Hematopoietic multipotent progenitor cell (in vitro differentiated cells): ENCODE measurements at places on chromosomes 3 and 15.

DNA sequence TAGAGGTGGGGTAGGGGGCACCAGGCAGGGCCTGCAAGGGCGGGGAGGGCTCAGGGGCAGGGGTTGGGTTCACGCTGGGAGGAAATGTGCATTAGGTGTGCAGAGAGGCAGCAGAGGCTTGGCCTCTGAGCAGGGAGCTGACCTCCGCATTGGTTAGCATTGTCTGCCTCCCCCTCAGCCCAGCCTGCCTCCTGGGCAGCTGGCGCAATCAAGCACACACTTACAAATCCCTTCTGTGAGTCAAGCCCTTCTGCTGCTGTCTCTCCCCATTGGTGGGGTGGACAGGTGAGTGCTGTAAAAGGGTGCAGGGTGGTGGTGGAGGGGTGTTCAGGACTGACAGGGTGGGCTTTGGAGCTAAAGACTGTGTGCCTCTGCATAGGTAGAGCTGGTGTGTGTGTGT is 9.3 kb downstream of the LOXL1 start:
- no peak for DNase-seq

GRCh38 chr3:64329037-64329436 is 103.8 kb upstream of the PRICKLE2 start:
- no peak for DNase-seq

GRCh38 chr15:41804361-41804760 is 23.5 kb upstream of the JMJD7 start:
- DNase-seq: no peak

DNA sequence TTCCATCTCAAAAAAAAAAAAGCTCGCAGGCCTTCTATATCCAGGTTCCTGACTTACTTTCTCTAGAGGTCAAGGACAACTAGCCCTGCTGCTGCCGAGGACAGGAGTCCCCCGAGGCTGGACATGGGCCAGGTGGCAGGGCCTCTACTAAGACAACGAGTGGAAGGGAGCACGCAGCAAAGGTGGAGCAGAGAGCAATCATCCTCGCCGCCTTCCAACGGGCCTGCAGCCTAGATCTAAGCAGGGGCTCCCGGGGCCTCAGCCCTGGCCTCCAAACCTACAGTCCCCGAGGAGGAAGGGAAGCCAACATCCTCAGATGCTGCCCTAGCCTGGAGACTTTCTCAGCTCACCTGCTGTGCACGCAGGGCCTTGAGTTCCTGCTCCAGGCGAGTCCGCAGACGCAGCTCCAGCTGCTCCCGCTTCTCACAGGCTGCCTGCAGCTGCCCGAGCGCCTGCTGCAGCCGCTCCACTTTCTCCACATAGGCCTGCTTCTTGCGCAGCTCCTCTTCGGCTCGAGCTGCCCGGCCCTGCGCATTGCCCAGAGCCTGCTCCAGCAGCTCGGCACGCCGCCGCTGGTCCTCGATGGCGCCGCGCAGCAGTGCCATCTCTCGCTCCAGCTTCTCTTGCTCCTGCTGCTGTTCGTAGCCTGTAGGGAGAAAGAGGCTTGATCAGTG is 12.9 kb downstream of the AMOTL2 start:
- DNase-seq: no peak

GRCh38 chr3:70829092-70829491 is 516.7 kb upstream of the MDFIC2 start:
- DNase-seq: no peak

- no peak for DNase-seq
Measured at GRCh38 chr3:193344486-193344885, 34.1 kb downstream of the ATP13A5 start.

- no peak for DNase-seq
Measured at GRCh38 chr3:67619991-67620390, 34.4 kb downstream of the SUCLG2 start.

GRCh38 chr15:29681946-29682345 is 140.3 kb downstream of the TJP1 start:
- DNase-seq: no peak

GRCh38 chr3:16801698-16802097 is 83.1 kb upstream of the PLCL2 start:
- peak; percentile 77 for DNase-seq

DNA sequence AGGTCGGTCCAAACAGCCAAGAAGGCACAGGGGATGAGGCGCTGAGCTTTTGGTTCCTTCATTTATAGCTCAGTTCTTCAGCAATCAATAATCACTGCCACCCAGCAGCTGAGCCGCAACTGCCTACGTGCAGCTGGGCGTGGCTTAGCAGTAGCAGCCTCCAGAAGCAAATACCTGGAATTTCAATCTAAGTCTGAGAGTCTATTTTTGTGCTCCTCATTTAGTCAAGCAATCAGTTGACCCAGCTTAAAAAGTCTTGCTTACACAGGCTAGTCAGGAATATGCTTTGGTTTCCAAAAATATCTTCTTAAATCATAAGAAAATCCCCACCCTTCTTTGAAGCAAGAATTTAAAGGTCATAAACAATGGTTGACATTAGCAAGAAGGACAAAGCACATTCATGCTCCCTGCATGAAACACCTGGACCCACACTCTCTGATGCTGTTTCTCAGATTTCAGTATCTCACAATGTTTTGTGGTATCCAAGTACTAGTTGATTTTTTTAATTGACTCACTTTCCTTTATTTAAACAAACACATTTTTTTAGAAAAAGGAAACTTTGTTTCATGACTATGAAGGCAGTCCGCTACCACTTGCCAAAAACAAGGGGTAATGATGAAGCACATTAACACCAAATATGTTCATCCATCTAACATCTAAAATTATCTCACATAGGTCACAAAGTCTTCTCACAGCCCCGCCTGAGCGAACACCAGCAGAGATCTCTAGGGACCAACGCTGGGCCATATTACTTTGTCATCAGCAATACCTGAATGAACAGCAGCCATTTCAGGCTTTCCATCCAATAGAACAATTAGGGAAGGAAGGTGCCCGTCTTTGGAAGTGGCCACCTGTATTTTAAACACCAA is 106.1 kb downstream of the OXNAD1 start:
- no peak for DNase-seq

GRCh38 chr3:156760333-156760732 is 65.8 kb upstream of the LEKR1 start:
- DNase-seq: no peak

GRCh38 chr3:12984023-12984823 is 89.0 kb downstream of the IQSEC1 start:
- peak; percentile 89 for DNase-seq

GRCh38 chr15:83733206-83733605 is 79.3 kb downstream of the ADAMTSL3 start:
- no peak for DNase-seq

GRCh38 chr3:184807549-184807948 is 4.4 kb upstream of the VPS8 start:
- no peak for DNase-seq

DNA sequence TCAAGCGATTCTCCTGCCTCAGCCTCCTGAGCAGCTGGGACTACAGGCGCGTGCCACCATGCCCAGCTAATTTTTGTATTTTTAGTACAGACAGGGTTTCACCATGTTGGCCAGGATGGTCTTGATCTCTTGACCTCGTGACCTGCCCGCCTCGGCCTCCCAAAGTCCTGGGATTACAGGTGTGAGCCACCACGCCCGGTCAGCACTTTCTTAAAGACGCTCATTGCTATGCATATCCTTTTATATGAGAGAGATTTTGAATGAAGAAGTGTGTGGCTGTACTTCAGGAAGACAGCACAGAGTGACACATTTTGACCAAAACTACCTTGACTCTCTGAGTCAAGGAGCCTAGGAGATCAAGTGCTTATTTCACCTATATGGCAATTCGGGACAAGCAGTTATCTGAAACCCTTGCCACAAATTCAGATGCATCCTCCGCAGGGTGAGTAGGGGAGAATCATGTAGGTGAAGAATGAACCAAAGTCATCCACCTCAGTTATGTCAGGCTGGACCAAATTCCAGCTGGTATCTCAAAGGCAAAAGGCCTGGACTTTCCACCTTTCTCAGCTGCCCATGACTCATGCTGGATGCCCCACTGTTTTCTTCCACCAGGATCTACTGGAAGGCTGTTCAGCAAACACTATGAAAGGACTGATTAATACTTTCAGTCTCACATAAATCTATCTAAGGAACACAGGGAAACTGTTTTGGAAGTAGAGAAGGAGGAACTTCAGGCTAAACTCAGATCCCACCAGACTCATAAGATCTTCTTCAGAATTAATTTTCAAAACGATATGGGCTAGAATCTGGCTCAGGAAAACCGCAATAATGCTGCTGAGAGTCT is 31.9 kb downstream of the SUSD5 start:
- DNase-seq: no peak

GRCh38 chr15:74251131-74251811 is 15.1 kb downstream of the CCDC33 start:
- no peak for DNase-seq

GRCh38 chr3:9409981-9410854 is 12.8 kb downstream of the SETD5 start:
- DNase-seq: no peak

DNA sequence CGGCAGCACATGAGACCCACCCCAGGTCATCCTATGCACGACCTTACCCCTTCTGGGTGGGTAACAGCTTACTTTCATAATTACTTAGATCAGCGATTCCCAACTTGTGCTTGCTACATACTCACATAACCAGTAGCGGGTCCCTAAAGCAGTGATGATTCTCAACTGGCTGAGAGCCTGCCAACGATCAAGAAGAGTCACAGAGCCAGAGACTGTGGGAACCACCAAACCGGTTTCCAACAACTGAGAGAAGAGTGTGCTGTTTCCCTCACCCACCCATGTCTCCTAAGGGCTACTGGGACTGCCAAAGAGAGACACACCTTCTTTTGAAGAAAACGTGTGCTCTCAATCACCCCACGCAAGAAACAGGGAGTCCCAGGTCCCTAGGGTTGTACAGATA is 12.0 kb upstream of the XXYLT1 start:
- no peak for DNase-seq

GRCh38 chr15:64894395-64895056 is 17.2 kb upstream of the ANKDD1A start:
- no peak for DNase-seq

GRCh38 chr15:62407216-62407615 is 242.1 kb upstream of the C2CD4B start:
- DNase-seq: no peak

DNA sequence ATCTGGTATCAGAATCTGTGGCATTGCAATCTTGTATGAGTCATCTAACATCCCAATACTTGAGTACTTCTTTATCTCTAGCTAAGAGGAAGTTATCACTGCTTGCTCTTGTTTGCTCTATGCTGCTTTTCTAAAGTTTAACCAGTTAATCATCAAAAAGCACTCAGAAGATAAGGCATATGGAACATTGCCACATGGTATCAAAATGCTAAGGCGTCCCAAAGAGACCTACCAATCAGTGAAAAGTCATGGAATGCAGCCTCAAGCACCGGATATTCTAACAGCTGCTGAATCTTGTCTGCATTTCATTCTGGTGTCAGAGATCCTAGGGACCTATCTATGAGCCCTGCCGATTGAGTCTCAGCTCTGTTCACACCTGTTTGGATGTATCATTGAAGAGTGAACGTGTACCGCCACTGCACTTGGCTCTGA is 192.8 kb downstream of the ARPP21 start:
- DNase-seq: no peak

GRCh38 chr3:41144631-41145030 is 54.7 kb upstream of the CTNNB1 start:
- DNase-seq: no peak

GRCh38 chr3:144879701-144880100 is 908.1 kb downstream of the DIPK2A start:
- DNase-seq: no peak

GRCh38 chr15:64111679-64112050 is 15.9 kb downstream of the SNX1 start:
- no peak for DNase-seq

- peak; percentile 63 for DNase-seq
Measured at GRCh38 chr15:39127925-39128617, 452.8 kb upstream of the THBS1 start.

DNA sequence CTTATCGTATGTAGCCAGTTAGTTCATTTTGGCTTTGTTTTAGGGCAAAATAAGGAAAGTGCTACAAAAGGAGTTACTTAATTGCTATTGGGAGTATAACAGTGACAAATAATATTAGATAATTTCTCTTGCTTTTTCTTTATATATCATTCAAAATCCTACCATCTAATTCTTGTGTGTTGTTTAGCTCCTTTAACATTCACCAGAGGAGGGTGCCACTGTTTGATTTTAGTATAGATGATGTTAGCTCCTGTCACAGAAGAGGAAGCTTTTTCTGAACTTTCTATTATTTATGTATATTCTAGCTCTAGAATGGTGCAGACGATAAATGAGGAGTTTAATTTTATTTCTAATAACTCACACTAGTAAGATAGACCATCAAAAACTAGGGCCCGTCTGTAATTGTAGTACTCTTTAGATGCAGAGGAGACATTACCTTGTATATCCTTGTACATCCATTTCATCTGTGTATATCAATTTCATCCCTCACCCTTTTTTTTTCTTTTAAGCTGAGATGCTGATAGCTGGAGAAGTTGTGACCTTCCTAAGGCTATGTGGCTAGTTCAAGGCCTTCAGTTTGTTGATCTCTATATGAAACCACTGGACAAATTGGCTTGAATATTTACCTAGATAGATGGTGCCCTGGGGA is 3.0 kb downstream of the PPM1L start:
- DNase-seq: peak; percentile 55

DNA sequence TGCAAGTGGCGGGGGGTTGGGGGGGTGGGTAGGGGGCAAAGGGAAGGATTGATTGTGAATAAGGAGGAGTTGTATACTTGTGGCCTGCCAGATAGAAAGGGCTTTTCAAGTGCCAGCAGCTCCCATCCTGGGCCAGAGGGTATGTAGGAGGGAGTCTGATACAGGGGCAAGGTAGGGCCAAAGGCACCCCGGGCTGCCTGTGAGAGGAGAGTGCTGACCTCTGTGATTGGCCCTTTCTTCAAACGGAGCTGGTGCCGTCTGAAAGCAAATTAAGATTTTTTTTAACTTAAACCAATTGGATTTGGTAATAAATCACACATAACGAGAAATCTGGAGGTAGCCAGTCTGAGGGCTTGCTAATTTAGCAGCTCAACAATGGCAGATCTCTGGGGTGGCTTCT is 229.9 kb downstream of the THSD4 start:
- no peak for DNase-seq

- peak; percentile 54 for DNase-seq
Measured at GRCh38 chr15:78438619-78439285, 736 bp downstream of the IREB2 start.

- no peak for DNase-seq
Measured at GRCh38 chr3:30864836-30865235, 29.6 kb downstream of the GADL1 start.

GRCh38 chr3:63351159-63352007 is 73.3 kb downstream of the SYNPR start:
- DNase-seq: peak; percentile 51

- DNase-seq: no peak
Measured at GRCh38 chr3:41035456-41036022, 163.8 kb upstream of the CTNNB1 start.

DNA sequence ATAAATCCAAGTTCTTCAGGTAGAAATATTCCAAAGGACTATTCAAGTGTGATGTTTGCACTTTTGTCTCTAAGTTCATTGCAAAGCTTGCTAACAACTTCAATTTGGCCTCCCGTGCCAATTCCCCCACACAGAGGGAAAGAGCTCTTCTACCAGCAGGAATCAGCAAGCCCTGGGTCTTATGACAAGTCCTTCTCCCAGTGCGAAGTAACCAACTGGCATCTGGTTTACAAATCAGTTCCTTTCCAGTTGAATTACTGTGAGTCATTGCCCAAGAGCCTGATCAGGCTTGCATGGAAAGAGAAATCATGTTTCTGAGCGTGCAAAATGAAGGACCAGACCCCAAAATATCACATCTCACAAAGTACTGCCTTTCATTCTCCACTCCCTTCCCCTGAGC is 62.7 kb upstream of the SLCO3A1 start:
- no peak for DNase-seq

- DNase-seq: no peak
Measured at GRCh38 chr15:79635149-79635771, 203.1 kb downstream of the MINAR1 start.
